NCI-H1048 (cell line): ENCODE measurements at places on chromosomes 6 and 20.
A peak's percentile ranks its signal among the peaks of the same experiment; 100 is the strongest.

DNA sequence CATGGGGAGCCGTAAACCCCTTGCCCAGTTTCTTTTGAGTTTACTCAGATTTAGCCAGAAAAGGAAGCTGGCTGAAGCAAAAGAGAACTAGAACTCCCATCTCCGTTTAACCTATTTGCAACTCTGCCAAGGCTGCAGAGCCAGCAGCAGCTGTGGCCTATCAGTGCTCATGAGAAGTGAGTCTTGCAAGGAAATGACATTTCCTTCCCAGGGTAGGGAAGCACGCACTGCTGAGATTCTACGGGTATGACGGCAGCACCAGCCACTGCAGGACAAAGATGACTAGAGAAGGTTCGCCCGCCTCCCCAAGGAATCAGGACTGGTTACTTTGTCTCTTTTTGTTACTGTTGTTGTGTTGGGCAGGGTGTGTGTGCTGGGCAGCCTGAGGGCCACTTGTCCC lies 47.6 kb downstream of the PPP1R3G start:
- DNase-seq: no peak

GRCh38 chr6:139398658-139399057 lies 24.2 kb upstream of the CITED2 start:
- no peak for DNase-seq

GRCh38 chr20:44393608-44394451 lies 38.3 kb downstream of the HNF4A start:
- no peak for DNase-seq

DNA sequence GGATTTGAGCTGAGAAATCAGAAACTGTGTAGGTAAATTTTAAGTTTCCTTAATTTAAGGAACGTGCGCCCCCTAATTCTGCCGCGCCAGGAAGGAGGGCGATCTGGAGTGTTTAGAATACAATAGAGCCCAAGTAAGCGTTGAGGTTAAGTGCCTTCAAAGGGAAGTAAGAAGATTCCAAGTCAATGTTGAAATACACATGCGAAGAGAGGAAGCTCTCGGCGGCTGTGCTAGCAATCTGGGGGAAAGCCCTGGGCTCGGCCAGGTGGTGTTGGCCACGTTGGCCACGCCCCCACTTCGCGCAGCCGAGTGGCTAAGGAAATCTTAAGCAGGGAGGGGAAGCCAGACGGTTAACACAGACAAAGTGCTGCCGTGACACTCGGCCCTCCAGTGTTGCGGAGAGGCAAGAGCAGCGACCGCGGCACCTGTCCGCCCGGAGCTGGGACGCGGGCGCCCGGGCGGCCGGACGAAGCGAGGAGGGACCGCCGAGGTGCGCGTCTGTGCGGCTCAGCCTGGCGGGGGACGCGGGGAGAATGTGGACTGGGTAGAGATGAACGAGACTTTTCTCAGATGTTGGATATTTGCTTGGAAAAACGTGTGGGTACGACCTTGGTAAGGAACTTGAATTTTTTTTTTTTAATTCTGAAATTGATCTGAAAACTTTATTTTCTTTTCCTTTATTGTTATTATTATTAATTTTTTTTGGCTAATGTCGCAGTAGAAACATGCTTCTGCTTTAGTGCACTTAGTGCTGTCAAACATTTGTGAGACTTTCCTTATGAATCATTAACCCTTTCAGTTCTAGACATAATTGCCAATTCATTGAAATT lies at the start of gene PRDM1:
TSS of gene PRDM1 (plus strand) at position 353 of the 830 bp plus-strand sequence. CDS start at position 571, 218 bp downstream.
- DNase-seq: no peak

DNA sequence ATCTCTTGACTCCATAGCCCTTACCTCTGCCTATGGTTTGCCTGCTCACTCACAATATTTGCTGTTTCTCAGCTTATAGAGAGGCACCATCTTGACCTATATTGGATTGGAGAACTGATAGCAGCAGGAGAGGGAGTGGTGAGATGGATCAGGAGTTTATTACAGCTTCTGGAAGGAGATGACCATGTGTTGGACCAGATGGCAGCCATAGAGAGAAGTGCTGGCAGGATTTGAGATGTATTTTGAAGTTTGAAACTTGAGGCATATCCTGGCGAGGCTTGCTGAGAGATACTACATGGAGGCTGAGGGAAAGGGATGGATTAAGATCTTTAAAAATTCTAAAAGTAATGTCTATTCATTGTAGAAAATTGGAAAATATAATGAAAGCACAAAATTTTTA lies 198.0 kb upstream of the ZFP64 start:
- no peak for DNase-seq

DNA sequence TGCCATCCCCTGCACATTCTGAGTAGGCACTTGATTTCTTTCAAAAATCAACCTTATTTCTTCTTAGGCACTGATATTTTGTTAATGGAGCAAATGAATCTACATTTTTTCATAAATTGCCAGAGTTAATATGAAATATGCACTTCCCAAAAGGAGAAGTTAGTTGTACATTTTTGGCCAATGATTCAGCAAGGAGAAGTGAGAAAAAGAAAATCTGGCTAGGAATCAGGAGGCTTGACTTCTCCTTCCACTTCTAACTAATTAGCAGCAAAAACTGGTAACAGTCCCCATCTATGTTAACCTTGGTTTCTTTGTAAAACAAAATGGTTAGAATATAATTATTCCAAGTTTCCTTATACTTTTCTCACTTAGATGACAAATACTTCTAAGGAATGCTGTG lies 7.0 kb upstream of the DSE start:
- DNase-seq: no peak

DNA sequence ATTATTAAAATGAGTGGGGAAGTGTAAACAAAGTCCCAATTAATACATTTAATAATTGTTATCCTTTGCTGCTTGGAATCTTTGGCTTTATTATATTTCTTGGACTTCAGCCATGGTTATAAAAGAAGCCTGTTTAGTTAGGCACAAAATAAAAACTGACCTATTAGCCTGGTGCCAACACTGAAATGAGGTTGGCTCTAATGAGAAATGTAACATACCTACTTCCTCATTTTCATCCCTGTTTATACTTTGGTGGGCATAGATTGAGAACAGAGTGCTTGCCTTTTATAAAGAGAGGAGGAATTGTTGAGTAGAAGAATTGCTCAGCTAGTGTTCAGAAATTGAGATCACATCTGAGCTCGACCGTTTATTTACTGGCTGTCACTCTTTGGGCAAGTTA lies 471.3 kb downstream of the UTRN start:
- peak; percentile 8 for DNase-seq

- DNase-seq: no peak
Measured at GRCh38 chr6:18447552-18447951, 60.4 kb downstream of the RNF144B start.

- no peak for DNase-seq
Measured at GRCh38 chr6:163383912-163384311, 30.6 kb upstream of the QKI start.

GRCh38 chr6:62217866-62218265 lies 68.2 kb downstream of the KHDRBS2 start:
- DNase-seq: no peak

- no peak for DNase-seq
Measured at GRCh38 chr6:82397962-82398692, 34.5 kb downstream of the TPBG start.

GRCh38 chr20:41340327-41341055 lies at the start of gene LPIN3:
Gene LPIN3, plus strand, starts transcription at chr20:41340821. Its CDS starts 4,983 bp downstream, at chr20:41345804.
- DNase-seq: peak; percentile 11

- no peak for DNase-seq
Measured at GRCh38 chr6:46236752-46237151, 66.0 kb upstream of the ENPP5 start.
